ENCODE measurements at places on chromosomes 13 and 19.

DNA sequence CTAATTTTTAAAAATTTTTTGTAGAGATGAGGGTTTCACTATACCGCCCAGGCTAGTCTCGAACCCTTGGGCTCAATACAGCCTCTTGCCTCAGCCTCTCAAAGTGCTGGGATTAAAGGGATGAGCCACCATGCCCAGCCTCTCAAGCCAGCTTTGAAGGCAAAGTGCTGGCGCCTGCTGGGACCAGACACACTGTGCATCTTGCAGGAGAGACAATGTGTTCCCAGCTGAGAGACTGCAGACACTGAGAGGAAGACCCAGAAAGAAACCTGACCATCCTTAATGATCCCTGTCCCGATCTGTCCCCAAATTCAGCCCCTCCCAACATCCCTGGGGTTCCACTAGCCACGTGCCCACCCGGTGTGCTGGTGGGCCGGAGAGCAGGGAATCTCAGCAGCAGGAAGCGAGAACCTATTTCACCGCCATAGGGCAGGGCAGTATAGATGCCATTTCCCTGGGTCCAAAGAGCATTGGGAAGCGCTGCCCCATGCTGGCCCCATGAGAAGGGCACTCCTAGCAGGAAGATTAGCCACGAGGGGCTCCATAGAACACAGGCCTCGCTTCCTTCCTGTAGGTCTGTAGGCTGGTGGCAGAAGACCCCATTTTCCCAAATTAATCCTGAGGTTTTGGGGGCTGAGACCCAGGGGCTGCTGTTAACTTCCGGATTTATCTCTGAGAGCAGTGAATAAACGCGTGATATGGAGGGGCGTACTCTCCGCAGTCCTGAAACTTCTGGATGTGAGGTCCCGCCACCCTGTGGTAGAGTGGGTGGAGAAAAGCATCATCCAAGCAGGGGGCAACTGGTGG is 968 bp downstream of the RAVER1 start:
- no peak for DNase-seq

- DNase-seq = no peak
Measured at GRCh38 chr19:53892981-53893325, 11.0 kb downstream of the PRKCG start.

DNA sequence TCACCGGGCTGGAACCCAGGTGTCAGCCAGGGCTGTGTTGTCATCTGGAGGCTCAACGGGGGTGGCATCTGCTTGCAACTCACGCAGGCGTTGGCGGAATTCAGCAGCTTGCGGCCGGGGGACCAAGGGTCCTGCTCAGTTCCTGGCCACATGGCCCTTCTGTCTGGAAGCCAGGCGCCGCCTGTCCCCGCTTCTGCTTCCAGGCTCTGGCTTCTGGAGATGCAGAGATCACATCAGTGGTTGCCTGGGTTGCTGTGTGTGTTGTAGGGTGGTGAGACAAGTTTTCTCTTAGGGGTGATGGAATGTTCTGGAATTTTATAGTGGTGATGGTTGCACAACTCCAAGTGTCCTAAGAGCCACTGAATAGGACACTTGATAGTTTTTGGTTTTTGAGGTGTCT is 5.0 kb downstream of the ADAT3 start:
- DNase-seq = peak; percentile 17

- no peak for DNase-seq
Measured at GRCh38 chr13:32330441-32330840, 15.1 kb downstream of the BRCA2 start.

GRCh38 chr13:64033921-64034320 is 2618.3 kb upstream of the PCDH20 start:
- no peak for DNase-seq

DNA sequence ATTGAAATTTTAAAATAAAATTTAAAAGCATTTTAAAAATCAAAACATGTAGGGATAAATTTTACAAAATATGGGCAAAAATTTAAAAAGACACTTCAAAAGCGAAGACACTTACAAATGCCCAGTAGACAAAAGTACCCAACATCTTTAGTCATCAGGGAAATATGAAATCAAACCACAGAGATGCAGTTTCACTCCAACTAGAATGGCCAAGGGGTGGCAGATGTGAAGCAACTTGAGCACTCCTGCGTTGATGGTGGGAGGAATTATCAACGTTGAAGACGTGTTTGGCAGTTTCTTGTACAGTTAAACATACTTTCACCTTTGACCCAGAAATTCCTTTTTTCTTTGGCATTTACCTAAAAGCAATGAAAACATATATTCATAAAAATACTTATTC is 518.0 kb upstream of the SGCG start:
- DNase-seq = no peak

- DNase-seq = no peak
Measured at GRCh38 chr19:58546019-58546530, 2.2 kb downstream of the TRIM28 start.

Data from amygdala (tissue), 56 donors.